Esophagus squamous epithelium (tissue), 5 donors: ENCODE measurements at places on chromosomes 3 and 15.

- DNase-seq, result no peak
Measured at GRCh38 chr3:17352620-17353019, 389.8 kb downstream of the TBC1D5 start.

- no peak for DNase-seq
Measured at GRCh38 chr15:69648212-69648611, 195.6 kb downstream of the RPLP1 start.

DNA sequence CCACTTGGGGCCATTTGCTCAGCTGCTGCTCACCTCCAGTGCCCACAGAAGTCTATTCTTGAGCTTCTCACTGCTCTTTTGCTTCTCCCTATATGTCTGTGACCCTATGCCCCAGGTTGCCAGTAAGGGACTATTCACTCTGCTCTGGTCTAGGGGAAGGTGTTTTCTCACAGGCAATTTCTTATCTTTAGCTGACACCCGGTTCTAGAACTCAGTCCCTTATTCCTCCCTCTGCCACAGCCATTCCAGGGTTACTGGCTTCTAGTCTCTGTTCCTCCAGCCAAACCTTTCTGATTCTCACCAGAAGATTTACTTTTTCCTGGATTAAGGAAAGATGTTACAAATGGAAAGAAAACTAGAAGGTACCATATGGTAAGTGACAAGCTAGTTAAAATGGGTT lies 574.0 kb downstream of the NTRK3 start:
- DNase-seq, result no peak

- DNase-seq, result no peak
Measured at GRCh38 chr3:194637541-194638400, 4.6 kb upstream of the TMEM44 start.

GRCh38 chr3:191376516-191377141 lies 46.3 kb upstream of the UTS2B start:
- DNase-seq, result no peak
